AG08395 (cell line): ENCODE measurements at places on chromosomes 11 and 22.
A peak's percentile ranks its signal among the peaks of the same experiment; 100 is the strongest.

GRCh38 chr22:19488884-19489843, 9.4 kb downstream of the CDC45 start:
- DNase-seq = peak; percentile 53

DNA sequence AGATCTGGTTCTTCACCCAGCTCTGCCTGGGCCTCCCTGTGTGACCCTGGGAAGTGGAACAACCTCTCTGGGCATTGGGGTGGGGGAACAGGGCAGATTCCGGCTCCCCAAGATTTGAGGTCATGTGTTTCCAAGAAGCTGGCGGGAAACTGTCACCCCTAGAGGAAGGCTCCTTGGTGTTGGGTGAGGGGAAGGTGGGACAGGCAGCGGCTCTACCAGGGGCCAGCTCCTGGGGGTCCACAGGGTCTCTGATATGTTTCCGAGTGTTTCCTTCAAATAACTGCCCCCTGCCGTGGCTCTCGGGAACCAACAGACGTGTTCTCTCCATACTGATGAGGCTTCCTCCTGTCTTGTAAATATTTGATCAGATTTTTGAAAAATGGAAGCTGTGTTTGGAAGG, 78.5 kb downstream of the MPPED1 start:
- no peak for DNase-seq

DNA sequence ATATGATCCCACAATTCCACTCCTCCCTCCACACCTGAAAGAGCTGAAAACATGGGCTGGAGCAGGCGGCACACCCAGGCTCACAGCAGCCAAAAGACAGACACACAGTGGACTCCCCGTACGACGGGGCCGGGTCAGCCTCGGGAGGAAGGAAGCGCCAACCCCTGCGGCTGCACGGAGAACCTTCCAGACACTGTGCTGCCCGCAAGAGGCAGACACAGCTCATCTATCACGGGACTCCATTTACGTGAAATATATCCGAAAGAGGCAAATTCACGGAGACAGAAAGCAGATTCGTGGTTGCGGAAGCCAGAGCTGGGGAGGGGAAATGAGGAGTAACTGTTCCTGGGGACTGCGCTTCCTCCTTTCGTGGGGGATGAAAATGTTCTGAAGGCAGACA, 165.0 kb downstream of the BRD1 start:
- no peak for DNase-seq

- DNase-seq = no peak
These were observed 6.5 kb upstream of the USP28 start for GRCh38 chr11:113881856-113882255.

DNA sequence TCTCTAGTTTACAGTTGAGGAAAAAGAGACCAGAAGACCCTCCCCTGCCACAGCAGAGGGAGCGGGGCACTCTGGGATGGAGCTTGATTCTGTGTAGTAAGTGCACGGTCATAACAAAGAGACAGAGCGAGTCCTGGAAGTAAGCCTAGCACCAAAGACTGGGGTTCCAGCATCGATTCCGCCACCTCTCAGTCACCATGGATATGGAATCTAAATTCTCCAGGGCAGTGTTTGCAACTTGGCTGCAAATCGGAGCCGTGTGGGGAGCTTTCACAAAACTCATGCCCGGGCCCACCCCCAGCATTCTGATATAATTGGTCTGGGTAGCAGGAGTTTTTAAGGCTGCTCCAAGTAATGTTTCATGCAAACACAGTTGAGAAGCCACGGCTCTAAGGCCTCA, 129.5 kb upstream of the OPCML start:
- no peak for DNase-seq

DNA sequence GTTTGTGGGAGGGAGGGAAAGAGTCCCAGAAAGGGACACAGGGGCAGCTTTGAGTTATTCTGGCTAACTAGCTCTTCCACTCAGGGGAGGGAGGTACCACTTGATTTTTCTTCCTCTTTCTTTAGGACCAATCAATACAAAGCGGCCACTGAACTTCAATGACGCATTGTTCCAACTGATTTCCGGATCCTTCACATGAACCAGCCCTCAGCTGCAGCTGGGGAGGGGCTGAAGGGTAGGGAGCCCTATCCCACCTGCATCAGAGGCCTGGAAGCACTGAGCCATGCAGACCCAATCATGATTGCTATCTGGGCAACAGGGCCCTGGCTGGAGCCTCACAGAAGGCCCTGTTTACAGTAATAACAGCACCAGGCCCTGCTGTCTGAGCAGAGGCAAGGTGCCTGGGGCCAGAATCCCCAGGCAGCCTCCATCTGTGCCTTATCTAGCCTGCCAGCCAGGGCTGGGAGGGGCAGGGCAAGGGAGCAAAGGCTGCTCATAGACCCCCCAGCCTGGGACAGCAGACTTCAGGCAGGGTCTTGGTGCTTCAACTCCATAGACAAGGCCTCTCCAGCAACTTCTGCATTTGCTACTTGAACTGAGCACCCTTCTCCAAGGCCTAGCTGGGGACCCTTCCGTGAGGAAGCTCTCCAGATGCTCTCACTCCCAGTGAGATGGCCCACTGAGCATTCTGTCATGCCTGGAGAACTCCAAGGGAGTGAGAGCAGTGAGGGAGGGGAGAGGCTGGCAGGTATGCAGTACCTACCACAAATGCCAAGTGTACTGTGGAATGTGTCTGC, 22.5 kb downstream of the CLPB start:
- DNase-seq = no peak

DNA sequence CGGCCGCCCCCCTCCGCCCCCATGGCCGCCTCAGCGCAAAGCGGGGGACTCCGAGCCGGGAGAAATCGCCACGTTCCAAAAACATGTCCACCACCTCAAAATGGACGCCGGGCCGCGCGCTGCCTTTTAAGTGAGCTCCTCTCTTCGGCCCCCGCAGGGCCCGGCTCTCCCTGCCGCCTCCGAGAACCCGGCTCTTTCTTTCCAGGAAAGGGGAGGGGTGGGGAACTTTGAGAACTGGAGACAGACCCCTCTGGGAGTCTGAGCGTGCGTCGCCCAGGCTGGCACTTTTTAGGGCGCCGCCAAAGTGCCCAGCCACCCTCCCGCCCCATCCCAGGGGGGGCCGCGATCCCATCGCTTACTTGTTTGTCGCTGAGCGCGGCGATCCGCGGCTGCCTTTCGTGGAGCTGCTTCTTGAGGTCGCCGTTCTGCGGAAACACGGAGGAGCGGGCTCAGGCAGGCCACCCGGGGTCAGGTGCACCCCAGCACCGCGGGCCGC, 1.6 kb downstream of the PHF21B start:
- DNase-seq = no peak

DNA sequence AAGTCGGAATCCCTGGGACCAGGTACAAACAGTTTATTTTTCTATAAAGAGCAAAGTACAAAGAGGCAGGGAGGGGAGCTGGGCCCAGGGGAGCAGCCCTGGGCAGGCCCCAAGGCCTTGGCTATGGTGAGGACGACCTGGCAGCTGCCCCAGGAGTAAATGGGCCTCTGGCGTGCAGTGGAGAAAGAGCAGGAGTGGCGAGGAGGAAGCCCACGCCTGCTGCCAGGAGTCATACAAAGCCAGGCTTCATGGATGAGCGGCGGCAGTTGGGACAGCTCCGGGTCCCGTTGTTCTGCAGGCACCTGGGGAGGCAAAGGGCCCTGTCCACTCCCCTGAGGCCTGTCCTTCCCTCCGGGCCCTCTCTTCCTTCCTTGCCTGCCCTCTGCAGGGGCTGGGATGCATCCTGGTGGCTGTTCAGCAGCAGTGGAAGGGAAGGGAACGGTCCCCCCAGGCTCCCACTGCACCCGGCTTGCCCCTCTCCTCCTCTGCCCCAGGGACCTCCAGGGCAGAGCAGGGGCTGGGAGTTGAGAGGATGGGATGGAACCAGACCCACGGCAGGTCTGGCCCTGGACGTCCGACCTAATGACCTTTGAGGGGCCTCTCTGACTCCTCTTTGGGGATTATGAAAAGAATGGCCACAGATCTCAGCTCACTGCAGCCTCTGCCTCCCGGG, 11.1 kb downstream of the RAPSN start:
- no peak for DNase-seq

DNA sequence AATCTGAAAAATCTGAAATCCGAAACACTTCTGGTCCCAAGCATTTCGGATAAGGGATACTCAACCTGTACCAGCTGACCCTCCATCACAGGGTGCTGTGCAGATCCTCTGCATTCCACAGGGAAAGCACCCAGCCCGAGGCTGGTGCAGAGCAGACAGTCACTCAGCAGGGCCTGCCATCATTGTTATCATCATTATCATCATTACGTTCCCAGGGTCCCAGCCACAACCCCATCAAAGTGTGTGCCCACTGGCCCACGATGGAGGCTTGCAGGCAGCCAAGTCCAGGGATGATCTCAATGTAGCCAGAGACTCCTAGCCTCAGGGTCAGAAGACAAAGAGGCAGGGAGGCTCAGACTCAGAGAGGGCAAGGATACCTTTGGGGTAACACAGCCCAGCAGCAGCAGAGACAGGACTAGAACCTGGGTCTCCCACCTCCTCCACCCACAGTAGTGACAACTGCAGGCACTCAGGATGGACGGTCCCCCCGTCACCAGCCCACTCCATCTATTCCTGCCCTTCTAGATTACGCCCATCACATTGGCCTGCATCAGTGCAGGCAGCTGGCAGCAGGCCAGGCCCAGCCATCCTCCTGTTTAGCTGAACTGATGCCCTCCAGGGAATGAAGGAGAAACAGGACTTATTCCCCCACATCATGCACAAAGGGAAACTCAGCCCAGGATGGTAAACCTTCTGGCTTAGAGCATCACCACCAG, 10.3 kb downstream of the GAL3ST1 start:
- no peak for DNase-seq

DNA sequence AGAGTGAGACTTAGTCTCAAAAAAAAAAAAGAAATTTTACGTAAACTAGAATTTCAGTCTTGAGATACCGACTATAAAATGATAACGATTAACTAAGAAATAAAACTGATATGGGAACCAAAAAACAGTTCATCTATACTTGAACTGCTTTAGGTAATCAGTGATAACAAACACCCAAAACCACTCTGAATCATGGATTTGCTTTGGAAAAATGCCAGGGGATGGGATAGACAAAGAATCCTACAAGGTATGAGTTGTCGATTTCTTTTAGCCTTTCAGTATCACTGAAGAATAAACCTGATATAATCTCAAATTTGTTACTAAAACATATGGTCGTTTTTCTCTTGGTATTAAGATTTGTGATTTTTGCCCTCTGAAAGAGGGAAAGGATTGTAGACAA, 13.7 kb downstream of the CSTF3 start:
- DNase-seq = no peak

- DNase-seq = no peak
These were observed 128.0 kb downstream of the BARX2 start for GRCh38 chr11:129503646-129504045.

GRCh38 chr11:83157594-83158356, 844 bp downstream of the PCF11 start:
- peak; percentile 35 for DNase-seq
